Naive B cell (primary cell): ENCODE measurements at places on chromosomes 16 and 17. TPM values are rescaled to one million over a fixed set of nuclear protein-coding genes. Genes with fewer than 3 reads are reported as not detected.

DNA sequence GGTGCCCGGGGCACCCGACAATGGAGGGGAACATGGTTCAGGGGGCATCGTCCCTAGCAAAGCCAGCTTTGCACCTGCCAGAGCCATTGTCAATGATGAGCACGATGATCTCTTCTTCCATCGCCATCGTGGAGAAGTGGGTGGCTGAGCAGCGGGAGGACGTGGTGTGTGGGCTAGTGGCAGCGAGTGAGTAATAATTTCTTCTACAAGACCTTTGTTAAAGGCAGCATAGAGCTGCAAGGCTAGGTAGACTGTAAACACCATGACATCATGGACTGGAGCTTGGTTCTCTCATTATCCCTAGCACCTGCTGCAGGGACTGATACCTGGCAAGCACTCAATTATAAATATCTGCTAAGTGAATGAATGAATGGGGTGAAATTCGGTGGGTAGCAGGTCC is 6.7 kb upstream of the HEATR3 start:
- DNase-seq: no peak

- no peak for DNase-seq
Measured at GRCh38 chr17:50547736-50548083, 736 bp downstream of the SPATA20 start.

GRCh38 chr17:27354051-27354490 is 60.2 kb downstream of the WSB1 start:
- no peak for DNase-seq

- DNase-seq: no peak
Measured at GRCh38 chr17:78151514-78152008, 5.4 kb downstream of the C17orf99 start.

GRCh38 chr17:34571428-34572130 is 7.8 kb upstream of the TMEM132E start:
- DNase-seq: no peak

- DNase-seq: no peak
Measured at GRCh38 chr17:62870552-62870971, 62.4 kb upstream of the MARCHF10 start.

GRCh38 chr16:88908307-88908706 is 41.8 kb upstream of the PABPN1L start:
- DNase-seq: no peak

DNA sequence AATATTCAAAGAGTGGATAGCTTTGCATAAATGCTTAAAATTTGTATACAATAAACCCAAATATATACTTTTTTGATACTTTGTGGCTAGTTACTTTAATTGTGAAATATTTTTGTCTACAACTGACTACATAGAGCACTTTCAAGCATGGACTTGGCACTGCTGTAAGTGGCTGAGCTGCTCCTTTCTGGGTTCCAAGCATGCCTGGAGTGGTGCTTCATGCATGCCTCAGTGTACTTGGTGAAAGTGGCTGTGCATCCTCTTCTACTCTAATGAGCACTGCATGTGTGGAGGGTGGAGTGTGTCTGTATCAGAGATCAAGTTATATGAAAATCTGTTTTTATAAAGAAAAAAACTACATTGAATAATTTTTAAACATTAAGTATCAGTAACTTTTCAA is 94.1 kb downstream of the OMG start:
- no peak for DNase-seq

- no peak for DNase-seq
Measured at GRCh38 chr17:42536372-42537155, 523 bp downstream of the NAGLU start.

DNA sequence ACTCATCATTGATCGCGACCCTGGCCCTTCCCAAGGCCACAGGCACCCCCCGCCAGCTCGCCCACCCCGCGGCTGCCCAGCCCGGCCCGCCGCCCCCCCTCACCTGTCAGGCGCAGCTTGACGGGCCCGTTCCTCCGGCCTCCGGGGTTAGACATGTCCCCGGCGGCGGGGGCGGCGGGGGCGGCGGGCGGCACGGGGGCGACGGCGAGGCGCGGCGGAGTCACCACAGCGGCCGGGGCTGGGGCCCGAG is 456 bp downstream of the SMURF2 start:
- no peak for DNase-seq

DNA sequence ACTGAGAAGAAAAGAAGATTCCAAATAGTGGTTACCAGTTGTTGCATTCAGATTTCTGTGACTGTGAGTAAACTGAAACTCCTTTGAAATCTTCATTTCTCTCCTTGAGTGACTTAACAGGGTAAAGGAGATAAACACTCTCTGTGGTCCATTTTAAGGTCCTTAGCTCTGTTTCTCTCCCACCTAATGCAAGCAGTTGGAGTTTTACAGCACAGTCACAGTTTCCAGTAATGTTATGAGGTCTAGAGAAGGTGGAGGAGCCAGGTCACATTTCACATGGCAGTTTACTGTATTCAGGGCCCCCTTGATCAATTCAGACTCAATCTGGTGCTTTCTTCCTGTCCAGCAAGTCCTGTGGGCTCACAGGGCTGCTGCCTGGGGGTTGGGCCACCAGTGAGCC is 32.2 kb upstream of the SLC12A3 start:
- DNase-seq: no peak

DNA sequence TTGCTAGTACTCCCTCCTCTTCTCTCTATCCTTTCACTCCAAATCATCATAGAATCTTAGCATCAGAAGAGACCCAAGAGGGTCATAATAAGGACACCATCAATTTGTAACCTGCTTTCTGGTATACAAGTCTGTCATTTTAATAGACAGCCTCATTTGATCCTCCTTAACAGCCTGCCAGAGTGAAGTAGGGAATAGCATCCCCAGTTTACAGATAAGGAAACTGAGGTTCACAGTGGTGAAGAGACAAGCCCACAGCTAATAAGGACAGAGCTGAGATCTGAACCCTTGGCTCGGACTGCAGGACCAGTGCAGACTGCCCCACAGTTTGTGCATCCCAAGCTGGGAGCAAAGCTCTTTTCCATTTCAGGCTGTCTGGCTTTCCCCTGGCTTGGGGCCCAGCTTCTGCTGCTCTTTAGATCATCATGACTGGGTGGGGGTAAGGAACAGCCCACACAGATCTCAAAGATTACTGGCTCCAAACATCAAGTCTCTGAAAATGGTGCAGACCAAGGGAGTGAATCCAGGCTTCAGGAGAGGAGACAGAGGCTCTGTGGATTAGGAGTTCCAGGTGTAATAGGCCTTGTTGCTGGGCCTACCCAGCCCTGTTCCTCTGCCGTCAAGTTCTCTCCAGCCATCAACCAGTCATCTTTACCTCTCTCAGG is 10.3 kb upstream of the IGFBP4 start:
- DNase-seq: no peak

GRCh38 chr16:28003923-28004322 is 59.6 kb downstream of the GSG1L start:
- DNase-seq: no peak

DNA sequence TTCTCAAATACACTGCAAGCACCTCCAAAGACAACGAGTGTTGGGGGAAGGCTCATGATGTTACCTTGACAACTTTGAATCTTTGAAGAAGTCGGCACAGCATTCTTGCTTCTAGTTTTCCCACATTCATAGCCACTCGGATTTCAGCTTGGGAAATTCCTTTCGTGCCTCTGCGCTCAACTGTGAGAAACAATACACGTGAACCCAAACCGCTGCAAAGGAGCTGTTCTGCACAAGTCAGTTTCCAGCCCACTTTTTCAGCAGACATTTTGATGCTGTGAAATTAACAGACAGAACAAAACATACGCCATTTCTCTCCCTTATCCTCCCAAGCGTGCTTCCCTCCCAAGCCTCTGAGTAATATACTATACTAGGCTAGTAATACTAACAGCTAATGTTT is 41.2 kb downstream of the GTF3C1 start:
- no peak for DNase-seq

- no peak for DNase-seq
Measured at GRCh38 chr16:18839555-18839954, 38.2 kb upstream of the ARL6IP1 start.

DNA sequence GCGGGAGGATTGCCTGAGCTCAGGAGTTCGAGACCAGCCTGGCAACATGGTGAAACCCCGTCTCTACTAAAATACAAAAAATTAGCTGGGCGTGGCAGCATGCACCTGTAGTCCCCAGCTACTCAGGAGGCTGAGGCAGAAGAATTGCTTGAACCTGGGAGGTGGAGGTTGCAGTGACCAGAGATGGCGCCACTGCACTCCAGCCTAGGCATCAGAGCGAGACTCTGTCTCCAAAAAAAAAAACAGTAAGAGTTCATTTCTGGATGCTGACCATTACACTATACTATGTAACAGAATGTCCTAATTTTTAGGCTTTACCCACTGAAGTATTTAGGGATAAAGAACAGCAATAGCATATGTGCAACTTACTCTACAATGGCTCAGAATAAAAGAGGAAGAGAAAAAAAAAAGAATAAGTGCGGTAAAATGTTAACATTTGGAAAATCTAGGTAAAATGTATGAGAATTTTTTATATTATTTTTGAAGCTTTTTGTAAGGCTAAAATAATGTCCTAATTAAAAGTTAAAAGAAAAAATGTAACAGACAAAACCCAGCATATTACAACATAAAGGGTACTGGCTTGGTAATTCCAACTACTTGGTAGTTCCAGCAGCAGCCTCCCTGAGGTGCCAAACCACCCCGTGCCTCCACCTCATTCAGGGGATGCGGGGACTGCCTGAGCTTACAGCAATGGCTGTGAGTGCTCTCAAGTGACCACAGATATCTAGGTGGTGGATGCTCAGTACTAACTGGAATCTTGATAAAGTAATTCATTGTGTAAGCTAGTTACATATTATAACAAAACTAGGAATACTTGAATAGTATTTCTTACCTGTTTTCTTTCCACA is 10.9 kb downstream of the COPS3 start:
- DNase-seq: no peak

DNA sequence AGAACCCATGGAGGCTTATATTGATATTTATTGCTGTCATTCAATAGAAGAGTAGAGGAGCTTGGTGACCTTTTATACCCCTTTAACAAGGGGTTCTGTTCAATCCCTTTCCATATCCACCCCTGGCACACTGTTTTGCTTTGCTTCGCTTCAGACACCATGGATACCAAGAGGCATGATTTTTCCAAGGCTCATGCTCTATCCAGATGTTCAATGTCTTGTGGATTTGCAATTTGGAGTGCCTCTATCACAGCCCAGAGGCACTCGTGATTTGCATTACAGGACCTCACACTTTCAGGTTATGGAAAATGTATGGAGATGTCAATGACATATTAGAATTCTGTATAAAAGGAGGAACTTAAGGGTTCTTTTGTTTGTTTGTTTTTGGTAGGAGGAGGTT is 21.5 kb downstream of the CFAP20 start:
- no peak for DNase-seq

GRCh38 chr17:62950067-62950466 is 16.0 kb upstream of the TANC2 start:
- DNase-seq: no peak

- DNase-seq: no peak
Measured at GRCh38 chr17:45889579-45889978, 4.8 kb upstream of the MAPT start.

The PRKCB gene
- 342 TPM for polyA plus RNA-seq

The SLC2A4 gene
- polyA plus RNA-seq: not detected

The TMEM220 gene
- 19.8 TPM for polyA plus RNA-seq

The ST6GALNAC1 gene
- polyA plus RNA-seq: not detected

The CCL16 gene
- not detected for polyA plus RNA-seq
